ENCODE measurements at places on chromosomes 13 and 19.

DNA sequence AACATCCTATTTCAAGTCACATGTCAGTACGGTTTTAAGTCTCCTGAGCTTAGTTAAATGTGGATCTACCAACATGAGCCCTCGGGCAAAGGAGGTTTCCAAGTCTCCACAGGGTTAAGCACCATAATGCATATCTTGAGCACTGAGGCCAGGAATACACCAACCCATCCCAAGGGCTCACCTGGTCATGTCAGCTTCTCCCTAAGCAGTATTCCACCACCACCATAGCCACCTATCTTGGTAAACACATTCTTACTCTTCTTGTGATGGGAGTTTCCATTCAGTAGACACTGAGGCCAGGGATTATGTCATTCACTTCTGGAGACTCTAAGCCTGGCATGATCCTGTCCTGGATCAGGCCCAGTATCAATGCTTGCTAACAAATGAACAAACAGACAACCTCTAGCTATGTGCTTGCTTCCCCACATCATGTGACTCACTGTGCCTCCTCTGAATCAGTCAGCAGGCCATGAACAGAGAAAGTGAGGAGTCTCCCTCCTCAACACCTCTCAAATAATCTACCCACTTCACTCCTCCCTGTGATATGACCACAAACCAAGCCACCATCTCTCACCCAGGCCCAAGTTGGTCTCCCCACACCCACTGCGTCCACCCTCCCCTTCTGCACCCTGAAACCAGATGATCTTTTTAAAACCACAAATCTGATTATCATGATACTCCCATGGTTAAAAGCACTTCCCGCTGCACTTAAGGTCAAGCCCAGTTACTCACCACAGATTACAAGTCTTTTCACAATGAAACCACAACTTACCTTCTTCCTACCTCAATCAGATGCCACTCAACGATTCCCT lies 5.8 kb downstream of the PEG3 start:
- no peak for DNase-seq

DNA sequence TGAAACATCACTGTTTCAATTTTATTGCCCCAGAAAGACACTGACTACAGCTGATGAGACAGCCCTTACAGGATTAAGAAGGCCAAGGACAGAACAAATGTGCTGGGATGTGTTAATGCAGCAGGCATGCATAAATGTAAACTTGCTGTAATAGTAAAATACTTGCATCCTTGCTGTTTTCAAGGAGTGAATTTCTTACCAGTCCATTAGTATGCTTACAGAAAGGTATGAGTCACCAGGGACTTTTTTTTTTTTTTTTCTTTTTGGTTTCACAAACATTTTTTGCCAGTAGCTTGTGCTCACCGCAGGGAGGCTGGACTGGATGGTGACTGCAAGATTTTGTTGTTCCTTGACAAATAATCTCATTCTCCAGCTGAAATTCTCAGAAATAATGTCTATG lies 55.1 kb downstream of the GPR180 start:
- no peak for DNase-seq

DNA sequence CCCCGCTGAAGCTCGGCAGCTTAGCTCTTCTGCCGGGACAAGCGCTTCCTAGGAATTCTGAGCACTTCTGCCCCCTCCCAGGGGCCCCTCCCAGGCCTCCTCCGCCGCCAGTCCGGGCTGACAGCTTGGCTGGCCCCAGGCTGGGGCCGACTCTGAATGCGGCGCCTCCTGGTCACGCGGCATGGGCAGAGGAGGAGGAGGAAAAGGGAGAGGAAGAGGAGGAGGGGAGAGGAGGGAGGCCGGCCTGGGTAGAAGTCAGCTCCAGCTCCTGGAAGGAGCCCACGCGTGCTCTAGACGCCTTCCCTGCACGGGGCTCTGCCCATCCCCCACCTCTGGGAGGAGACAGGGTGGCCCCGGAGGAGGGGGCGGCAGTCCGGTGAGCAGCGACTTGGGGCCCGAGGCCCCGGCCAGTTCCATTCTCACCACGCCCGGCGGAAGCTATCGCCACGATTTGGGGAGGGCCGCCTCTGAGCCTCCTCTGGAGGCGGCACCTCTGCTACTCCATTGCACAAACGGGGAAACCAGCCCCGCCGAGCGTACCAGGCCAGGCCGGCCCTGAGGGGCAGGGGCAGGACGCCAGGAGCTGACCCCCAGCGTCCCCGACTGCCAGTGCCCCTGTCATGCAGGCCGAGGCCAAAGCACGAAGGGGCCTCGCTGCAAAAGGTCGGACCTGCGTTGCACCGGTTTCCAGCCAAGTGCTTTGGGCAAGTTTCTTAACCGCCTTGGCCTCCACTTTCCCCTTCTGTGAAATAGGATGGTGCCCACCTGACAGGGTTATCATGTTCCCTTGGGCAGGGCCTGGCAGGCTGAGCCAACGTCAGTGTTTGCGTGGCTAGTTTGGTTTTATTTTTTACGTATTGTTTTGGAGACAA lies 31.6 kb downstream of the CCNE1 start:
- peak; percentile 74 for DNase-seq

- DNase-seq: no peak
These were observed 1.7 kb downstream of the SSC5D start for GRCh38 chr19:55489711-55490477.

GRCh38 chr19:37594304-37594981 lies at the start of the genes ZNF540 and ZNF571:
Gene ZNF540, plus strand, starts transcription at chr19:37594876. Its CDS starts 3,572 bp downstream, at chr19:37598448.
Gene ZNF571, minus strand, starts transcription at chr19:37594792. Its CDS starts 8,116 bp downstream, at chr19:37586676.
- peak; percentile 96 for DNase-seq

DNA sequence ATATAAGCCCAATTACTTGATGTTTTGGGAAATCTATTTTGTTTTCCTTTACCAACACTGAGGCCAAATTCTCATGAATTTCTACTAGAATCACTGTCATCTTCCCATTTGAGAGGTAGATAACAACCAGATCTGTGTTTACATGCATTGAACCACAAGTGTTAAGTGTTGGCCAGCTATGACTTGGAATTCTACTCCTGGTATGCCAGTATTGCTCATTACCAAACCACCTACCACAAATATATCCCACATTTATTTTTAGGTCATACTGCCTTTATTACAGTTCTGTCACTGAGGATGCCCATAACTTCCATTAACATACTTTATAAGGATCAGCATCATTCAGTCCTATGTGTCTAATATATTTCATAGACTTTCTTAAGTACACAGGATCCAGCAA lies 328.9 kb downstream of the DIAPH3 start:
- DNase-seq: no peak

DNA sequence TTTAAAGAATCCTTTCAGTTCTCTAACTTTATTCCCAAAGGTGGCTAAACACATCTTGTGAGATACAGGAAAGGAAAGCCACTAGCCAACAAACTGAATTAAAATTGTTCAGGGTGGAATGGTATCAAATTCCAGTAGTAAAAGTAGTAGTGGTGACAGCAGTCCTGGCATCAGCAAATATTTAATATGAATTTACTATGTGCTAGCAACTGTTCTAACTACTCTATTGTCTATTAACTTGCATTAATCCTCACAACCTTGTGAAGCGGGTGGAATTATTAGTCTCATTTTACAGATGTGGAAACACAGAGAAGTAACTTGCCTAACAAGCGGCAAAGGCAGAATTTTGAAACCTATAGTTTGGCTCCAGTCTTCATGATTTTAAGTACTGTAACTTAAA lies 130.1 kb downstream of the KLF12 start:
- no peak for DNase-seq

- DNase-seq: no peak
These were observed 32.0 kb downstream of the ZNRF4 start for GRCh38 chr19:5487222-5487621.

DNA sequence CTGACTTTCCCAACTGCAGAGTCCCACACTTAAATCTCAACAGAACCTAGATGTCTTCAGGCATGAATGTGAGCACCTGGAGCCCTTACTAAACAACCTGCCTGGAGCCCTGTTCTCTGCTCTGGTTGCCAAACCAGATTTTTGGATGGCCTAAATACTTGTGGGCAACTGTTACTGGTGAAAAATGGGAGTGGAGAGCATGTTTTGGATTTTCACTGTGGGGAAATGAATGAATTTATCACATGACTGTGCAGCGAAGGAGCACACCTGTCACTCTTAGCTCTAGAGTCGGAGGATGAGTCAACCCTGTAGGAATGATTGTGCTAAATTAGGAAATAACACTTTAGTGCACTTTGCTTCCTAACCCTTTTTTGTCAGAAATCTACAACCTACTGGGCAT lies 30.3 kb downstream of the SHISA2 start:
- DNase-seq: no peak

DNA sequence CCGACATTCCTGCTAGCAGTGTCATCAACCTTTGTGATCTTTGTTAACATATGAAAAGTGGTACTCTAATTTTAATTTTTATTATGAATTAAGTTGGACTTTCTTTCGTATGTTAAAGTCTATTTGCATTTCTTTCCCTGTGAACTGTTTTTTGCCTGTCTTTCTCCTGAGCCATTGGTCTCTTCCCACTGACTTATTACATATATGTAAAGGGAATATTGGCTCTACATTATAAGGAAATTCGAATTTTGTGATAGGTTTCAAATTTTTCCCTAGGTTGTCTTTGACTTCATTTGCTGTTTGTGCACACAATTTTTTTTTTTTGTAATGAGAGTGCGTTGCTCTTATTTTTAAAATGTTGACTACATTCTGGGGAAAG lies 442 bp upstream of the CDC16 start:
- no peak for DNase-seq

DNA sequence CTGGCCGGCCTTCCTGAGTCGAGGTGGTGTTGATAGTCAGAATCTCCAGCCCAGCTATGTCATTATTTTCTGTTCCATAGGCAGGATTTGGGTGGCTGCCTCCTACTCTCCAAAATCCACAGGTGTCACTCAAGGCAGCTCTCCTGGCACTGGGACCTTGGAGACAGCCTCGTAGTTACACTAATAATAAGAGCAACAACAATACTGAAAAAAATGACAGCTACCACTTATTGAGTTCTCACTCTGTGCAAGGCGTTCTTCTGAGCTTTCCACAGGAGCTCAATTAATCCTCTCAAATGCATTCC lies 12.2 kb upstream of the KLK12 start:
- DNase-seq: no peak

DNA sequence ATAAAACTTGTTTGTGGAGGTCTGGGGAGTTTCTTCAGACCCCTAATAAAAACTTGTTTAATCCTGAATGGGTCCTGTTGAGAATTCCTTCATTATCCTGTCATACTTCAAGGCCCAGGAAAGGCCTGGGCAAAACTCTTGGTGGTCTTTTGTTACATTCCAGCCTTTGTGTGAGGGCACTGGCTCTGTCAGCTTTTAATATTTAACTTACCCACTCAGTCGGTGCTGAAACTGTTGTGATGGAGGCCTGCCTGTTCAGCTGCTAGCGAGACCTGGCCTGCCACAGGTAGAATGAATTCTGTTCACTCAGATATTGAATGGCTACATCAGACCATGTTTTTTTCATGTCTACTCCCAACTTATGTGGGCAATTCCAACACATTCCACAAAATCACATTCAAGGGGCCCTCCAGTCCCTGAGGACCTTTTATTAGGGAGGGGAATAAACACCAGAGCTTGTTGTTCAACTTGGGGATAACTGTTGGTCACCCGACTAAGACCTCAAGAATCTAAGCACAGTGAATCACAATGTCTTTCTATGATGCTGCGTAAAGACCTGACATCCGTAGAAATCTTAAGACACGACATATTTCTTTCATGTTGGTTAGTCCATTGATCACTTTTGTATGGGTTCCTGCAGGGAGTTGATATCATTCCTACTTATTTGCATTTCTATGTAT lies 12.5 kb downstream of the NLRP8 start:
- no peak for DNase-seq

DNA sequence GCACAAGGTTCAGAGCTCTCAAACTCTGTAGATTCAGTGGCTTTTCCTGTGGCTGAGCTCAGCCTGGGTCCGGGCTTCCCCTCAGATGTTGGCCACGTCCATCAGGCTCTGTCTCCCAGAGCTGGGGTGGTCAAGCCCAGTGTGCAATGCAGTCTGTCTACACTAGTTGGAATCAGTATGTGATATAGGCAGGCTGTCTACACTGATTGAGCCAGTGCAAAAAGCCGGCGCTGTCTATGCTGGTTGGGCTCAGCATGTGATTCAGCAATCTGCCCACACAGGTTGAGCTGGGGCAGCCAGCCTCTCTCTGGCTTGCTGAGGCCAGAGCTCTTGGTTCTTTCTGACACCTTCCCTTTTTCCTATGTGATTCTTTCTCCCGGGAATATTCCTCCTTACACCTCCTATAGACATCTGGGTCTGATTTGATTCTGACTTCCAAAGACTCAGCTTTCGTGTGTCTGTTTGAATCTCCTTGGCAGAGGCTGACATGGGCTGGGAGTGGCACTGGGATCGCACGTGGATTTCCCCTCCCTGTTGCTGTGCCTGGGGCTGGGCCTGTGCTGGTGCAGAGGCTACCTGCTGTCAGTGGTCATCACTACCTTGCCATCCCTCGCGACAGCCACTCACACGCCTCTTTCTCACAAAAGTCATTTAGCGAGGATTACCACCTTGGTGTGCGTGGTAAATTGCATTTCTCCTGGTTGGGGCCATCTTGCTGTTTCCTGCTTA lies 9.3 kb downstream of the CHST8 start:
- no peak for DNase-seq

- no peak for DNase-seq
These were observed 2.7 kb upstream of the KCNC3 start for GRCh38 chr19:50331994-50332243.

- no peak for DNase-seq
These were observed 122.9 kb downstream of the MIPEP start for GRCh38 chr13:23766283-23766682.

- no peak for DNase-seq
These were observed 4.1 kb downstream of the C19orf33 start for GRCh38 chr19:38308006-38308766.

DNA sequence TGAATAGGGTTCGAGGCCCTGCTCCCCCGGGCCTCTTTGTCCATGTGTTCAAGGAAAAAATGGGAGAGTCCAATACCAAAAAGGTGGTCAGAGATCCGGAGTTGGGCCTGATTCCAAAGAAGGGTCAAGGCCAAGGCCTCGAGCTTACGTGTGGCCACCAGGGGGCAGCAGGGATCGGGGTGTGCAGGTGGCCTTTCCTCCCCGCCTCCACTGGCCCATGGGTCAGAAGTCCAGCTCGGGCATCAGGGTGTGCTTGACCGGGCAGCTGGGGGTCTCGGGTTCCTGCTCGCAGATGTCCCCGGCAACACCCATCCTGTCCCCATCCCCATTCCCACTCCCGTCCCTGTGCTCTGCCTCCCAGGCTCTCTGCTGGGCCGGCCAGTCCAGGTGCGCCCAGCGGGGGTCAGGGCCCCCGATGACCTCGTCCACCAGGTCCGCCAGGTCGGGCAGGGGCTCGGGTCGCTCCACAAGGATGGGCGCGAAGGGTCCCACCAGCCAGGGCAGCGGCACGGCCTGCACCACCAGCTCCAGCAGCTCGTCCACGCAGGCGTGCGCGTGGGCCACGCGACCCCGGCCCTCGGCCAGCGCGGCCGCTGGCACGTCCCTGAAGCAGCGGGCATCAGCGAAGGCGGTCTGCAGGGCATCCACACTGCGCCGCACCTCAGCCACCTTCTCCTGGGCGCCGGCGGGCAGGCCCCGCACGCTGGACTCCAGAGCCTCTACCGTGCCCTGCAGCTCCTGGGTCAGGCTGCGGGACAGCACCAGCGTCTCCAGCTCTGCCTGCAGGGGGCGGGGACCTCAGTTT lies 5.2 kb upstream of the PLIN4 start:
- no peak for DNase-seq
